ENCODE measurements at places on chromosomes 5 and 9.

DNA sequence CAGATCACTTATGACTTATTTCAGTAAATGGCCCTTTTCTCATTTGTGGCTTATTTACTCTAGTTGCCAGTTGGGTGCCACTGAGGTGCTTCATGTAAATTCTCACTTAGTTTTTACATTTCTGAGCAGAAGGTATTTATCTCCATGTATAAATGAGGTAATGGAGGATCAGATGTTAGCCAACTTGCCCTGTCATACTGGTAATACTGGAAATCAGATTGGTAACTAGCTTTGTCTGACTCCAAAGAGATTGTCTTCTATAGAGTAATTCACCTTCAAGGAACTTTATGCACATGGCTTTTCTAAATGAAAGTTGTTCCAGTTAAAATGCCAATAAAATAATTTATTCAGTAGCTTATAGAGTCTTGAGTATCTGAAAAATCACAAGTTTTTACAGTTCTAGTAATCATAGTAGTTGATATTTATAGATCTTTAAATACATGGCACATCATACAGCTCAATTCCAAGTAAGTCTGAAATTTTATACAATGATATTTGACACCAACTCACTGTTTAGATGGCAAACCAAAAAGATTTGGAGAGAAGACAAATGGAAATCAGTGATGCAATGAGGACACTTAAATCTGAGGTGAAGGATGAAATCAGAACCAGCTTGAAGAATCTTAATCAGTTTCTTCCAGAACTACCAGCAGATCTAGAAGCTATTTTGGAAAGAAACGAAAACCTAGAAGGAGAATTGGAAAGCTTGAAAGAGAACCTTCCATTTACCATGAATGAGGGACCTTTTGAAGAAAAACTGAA lies 28.8 kb downstream of the RAB14 start:
- no peak for DNase-seq

- DNase-seq: no peak
Measured at GRCh38 chr9:135010921-135011320, 76.5 kb upstream of the OLFM1 start.

DNA sequence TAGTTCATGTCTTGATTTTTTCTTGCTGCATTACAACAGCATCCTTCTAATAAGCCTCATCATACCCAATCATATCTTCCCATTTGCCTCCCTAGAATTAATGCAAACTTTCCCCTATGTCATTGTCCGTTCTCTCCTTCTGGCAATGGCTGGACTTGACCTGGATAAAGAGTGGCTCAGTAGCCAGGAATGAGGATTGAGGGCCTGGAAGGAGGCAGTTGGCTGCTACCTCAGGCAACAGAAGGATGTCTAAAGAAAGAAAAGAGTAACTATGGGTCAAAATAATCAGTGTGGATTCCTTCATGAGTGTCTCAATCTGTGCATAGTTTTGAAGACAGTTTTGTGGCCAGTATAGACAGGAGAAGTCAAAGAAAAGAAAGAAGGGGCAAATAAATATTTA lies 209.6 kb downstream of the TRPM3 start:
- no peak for DNase-seq

DNA sequence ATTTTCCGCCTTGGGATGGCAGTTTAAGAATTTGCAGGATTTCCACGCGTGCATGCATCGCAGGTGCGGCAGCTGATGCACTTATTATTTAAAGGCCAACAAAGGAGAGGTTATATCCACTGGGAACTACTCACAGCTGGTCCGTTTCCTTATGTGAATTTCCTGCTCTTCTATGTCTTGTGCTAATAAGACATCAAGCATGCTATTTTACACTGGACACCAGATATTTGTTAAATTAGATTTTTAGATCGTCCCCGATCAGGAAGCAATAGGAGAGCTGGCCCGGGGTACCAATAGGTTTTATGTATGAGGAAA lies 476 bp upstream of the DTWD2 start:
- DNase-seq: no peak

GRCh38 chr9:116497095-116497890 lies 189.8 kb upstream of the TRIM32 start:
- DNase-seq: no peak

- DNase-seq: no peak
Measured at GRCh38 chr5:39284552-39284951, 65.2 kb upstream of the FYB1 start.

DNA sequence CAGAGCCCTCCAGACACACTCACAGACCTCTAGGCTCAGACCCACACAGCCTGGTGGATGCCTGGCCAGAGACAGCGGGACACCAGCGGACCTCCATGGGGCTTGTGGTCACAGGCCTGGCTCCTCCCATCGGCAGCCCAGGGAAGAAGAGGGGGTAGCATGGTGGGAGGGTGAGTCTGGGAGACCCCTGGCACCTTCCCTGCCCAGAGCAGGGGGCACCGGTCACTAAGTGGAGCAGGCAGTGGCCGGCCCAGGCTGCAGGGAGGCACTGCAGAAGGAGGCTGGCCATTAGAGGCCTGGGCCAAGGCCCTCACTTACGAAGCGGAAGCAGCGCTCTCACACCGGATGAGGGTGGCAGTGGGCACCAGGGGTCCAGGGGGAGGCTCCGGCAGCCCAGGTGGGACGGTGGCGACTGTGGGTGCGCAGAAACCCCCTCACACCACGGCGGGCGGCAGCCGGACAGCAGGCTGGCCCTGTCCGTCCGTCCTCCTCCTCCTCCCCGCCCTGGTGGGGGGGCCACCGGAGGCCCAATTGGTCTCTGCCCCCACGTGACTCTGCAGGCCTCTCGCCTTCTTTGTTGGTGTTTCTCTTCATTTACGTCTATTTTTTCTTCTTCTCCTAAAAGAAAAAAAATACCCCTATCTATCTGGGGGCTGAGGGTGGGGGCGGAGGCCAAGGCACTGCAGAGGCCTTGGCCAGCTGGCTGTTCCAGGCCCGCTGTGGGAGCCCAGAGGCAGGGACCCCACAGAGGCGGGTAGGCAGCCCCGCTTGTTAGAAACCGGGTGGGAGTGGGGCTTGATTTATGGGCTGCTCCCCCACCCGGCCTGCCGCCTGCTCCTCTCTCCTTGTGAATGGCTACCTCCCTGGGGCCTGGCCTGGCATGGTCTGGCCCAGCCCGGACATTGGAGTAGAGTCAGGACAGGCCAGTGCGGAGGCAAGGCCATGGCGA lies at the start of gene NR5A1:
TSS of gene NR5A1 (minus strand) at position 469 of the 949 bp plus-strand sequence. CDS start 4,004 bp downstream, outside the sequence.
- no peak for DNase-seq

DNA sequence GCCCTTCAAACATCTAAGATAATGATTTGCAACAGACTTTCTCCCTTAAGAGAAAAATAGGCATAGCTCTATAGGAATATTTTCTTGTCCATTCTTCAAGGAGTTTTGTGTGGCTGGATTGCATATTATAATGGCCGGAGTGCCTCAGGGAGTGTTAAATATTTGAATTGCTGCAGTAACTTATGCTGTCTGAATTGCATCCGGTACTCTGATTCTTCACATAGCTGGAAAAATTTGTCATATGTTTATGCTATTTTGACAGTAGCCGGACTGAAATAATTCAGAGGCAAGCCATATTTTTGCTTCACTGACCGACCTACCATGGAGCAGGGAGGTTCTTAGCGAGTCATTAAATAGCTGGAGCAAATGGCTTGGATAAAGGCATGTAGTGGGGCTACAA lies 621.0 kb downstream of the ACTL7B start:
- DNase-seq: no peak

DNA sequence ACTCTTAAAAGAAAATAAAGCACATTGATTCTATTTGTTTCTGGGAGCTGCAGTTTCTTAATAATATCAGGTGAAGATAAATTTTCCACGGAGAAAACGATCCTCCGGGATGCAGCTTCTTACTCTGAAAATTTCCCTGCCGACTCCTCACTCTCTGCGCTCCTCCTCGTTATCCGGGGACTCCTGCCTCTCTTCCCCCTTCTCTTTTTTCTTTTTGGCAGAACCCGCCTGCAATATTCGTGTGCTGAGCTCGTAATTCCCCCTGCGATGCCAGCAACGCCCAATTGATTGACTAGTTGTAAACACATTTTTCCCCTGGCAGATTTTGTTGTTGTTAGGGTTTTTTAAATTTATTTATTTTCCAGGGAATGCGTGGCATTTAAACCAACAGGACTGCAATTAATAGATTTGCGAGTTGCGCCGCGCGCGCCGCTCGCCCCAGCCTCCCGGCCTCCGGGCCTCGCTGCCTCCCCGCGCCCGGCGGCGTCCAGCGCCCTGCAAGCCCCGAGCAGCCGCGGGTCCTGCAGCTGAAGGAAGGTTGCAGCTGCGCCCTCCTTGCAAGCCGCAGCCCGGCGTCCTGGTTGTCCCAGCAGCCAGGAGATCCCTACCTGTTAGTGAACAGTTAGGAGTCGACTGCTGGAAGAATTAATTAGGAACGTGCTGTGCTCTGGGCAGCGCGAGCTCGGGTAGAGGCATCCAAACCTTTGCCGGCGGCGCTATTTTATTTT lies 2.2 kb downstream of the NTNG2 start:
- no peak for DNase-seq

DNA sequence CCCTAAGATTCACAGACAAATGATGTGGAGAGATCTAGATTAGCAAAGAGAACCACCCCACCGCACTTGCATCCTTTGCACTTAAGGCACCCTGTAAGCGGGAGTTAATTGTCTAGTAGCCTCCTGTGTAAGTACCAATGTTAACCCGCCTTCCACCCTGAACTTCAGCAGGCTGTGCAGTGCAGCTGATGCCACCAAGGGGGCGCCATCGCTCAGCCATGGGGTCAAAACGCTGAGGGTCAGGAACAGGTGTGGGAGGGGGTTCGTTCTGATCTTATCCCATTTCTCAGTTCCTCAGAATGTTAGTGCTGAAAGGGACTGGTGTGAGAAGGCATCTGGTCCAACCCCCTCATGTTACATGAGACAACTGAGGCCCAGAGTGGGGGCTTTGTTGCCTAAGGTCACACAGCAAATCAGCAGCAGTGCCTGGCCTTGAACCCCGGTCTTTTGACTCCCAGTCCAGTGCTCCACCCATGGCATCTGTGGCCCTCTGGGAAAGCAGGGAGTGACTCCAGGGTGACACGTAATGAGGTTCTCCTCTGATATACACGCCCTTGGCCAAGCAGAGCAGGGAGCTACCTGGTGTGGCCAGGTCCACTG lies 57.3 kb downstream of the CYFIP2 start:
- DNase-seq: no peak

DNA sequence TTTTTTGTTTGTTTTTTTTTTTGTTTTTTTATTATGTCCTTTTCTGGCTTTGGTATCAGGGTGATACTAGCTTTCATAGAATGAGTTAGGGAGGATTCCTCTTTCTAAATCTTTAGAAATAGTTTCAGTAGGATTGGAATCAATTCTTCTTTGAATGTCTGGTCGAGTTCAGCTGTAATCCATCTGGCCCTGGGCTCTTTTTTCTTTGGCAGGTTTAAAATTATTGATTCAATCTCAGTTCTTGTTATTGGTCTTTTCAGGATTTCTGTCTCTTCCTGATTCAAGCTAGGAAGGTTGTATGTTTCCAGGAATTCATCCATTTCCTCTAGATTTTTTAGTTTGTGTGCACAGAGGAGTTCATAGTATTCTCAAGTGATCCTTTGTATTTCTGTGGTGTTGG lies 34.9 kb downstream of the IQGAP2 start:
- no peak for DNase-seq

GRCh38 chr9:99457406-99457805 lies 235.3 kb downstream of the SEC61B start:
- no peak for DNase-seq

- DNase-seq: no peak
Measured at GRCh38 chr5:82162573-82162972, 115.6 kb downstream of the RPS23 start.
